Peyer's patch (tissue), 4 donors: ENCODE measurements at places on chromosomes 7 and 10. TPM values are rescaled to one million over a fixed set of nuclear protein-coding genes. Genes with fewer than 3 reads are reported as not detected.

FANK1 gene
- total RNA-seq: not detected

DNA sequence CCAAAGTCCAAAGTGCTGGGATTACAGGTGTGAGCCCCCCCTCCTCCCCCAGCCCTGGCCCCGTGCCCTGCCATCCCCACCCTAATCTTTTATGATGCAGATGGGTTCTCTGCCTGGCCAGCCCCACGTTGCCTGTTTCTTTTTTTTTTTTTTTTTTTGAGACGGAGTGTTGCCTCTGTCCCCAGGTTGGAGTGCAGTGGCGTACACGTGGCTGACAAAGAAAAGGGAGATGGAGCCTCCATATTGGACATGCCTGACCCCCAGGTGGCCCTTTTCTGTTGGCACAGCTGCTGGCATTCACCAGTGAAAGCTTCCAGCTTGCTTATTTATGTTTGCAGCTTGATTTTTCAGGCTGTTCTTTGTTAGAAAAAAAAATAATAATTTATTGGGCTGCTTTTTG is 235.3 kb downstream of the CCDC3 start:
- no peak for DNase-seq

ZNF503 gene
- total RNA-seq: 5.4 TPM

DNA sequence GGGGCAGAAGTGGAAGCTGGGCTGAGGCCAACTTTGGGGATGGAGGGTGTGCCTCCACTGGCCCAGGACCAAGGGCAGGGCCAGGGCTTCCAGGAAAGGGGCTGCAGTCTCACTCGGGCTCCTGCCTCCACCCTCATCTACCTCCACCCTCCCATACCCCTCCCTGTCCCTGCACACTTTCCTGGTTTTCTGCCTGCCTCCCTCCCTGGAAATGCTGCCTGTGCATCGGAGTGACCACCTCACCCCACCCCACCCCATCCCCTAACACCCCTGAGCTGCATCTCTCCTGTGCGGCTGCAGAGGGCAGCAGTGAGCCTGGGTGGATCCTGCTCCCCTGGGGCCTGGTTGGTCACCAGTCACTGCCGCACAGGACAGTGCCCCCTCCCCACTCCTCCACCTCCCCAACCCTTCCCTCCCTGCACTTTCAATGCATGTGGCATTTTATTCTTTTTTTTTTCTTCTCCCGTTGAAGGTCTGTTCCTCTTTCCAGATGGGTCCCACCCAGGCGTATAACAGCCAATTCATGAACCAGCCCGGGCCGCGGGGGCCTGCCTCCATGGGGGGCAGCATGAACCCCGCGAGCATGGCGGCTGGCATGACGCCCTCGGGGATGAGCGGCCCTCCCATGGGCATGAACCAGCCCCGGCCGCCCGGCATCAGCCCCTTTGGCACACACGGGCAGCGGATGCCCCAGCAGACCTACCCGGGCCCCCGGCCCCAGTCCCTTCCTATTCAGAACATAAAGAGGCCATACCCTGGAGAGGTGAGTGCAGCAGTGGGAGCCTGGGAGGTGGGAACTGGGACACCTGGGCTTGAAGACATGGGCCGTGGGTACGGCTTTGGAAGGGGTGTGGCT is 54.1 kb upstream of the PPIF start:
- DNase-seq: no peak

VENTX gene
- not detected for total RNA-seq

DNA sequence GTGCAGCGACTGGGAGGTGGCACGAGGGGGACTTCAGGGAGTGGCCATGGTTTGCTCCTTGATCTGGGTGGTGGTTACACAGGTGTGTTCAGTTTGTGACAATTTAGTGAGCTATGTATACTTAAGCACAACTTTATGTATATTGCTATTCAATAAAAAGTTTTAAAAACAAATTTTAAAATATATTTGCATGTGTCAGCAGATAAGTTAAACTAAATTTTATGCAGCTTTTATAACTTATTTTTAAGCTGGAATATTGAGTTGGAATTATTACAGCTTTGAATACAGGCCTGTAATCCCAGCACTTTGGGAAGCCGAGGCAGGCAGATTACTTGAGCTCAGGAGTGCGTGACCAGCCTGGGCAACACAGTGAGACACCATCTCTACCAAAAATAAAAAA is 5.4 kb downstream of the BAIAP2L1 start:
- no peak for DNase-seq

DNA sequence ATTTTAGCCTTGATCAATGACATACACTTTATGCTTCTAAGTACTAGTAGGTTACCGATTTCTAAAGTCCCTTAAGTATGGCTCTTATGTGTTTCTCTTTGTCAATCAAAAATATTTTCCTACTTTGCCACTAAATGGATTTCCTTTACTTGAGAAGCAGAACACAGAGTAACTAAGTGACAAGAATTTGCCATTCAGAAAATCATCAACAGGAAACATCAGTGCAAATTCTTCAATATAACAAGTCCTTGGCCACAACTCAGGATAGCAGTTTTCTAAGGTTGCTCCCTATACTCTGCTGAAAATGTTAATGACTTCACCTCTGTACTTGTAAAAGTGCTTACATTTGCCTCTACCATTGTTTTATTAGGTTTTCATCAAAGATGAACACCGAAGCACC is 239.6 kb upstream of the SLC26A5 start:
- DNase-seq: no peak
